ENCODE measurements at places on chromosomes 1 and 21. TPM values are rescaled to one million over a fixed set of nuclear protein-coding genes. Genes with fewer than 3 reads are reported as not detected.

The EXTL1 gene
- 0.67 TPM for total RNA-seq

DNA sequence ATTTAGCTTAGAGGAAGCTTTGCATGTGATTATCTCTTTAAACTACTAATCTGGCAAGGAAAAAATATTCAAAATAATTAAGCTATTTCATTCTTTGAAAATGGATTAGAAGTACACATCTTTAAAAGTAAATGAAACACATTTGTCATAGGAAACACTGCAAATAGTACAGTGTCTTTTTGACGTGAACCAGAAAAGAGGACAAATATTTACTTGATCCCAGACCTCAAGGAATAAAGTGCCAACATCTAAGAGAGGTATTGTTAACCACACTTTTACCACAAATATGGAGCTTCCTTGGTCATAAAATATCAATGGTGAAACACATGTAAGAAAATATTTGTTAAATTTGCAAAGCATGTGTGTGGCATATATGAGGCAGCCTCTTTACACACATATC is 159.9 kb downstream of the SNX7 start:
- no peak for DNase-seq

- no peak for DNase-seq
Observed at GRCh38 chr1:109274533-109275476, 8.1 kb downstream of the PSRC1 start.

The DDR2 gene
- total RNA-seq: 0.41 TPM

The TMPRSS3 gene
- total RNA-seq: not detected

The LGR6 gene
- not detected for total RNA-seq

The URB2 gene
- total RNA-seq: 17.3 TPM

- no peak for DNase-seq
Observed at GRCh38 chr1:23791516-23792047, 637 bp downstream of the LYPLA2 start.

- no peak for DNase-seq
Observed at GRCh38 chr1:210505601-210506496, 177.1 kb downstream of the HHAT start.

DNA sequence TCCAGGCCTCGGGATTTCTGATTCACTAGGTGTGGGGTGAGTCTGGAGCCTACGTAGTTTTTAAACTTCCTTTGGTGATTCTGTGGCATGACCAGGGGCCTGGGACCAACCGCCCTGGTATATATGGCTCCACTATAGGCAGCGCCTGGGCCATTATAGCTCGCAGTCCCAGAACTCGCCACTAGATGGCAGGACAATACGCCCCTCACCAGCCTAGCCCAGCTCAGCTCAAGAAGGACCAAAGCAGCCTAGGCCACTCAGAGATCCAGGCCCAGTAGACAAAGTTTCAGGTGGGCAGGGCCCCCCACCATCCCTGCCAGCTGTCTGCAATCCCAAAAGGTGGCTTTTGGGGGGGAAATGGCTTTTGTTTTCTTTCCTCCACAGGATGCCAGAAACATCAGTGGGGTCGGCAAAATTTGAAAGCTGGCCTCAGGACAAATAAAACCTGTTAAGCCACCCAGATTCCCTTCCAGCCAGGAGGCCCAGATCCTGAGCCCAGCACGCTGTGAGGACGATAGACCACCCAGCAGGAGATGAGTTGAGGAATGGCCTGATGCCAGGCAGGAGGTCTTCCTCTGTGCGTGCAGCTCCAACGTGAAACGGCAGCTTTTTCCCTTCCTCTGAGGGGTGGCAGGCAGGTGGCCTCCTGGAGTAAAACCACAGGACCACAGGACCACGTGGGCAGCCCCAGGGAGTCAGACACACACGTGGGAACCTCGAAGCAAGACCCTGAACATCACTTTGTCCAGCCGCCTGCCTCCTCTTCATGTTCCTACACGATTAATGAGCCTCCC is 24.8 kb upstream of the TMEM51 start:
- DNase-seq: peak; percentile 60

Data from OCI-LY7 (cell line).